Activated naive CD4-positive, alpha-beta T cell treated with anti-CD3 and anti-CD28 coated beads, Interleukin-2, amount 50 U/mL, for 72 hours (primary cell): ENCODE measurements at places on chromosomes 13 and 19.

GRCh38 chr13:77138813-77139212 lies 111.9 kb upstream of the FBXL3 start:
- no peak for DNase-seq

DNA sequence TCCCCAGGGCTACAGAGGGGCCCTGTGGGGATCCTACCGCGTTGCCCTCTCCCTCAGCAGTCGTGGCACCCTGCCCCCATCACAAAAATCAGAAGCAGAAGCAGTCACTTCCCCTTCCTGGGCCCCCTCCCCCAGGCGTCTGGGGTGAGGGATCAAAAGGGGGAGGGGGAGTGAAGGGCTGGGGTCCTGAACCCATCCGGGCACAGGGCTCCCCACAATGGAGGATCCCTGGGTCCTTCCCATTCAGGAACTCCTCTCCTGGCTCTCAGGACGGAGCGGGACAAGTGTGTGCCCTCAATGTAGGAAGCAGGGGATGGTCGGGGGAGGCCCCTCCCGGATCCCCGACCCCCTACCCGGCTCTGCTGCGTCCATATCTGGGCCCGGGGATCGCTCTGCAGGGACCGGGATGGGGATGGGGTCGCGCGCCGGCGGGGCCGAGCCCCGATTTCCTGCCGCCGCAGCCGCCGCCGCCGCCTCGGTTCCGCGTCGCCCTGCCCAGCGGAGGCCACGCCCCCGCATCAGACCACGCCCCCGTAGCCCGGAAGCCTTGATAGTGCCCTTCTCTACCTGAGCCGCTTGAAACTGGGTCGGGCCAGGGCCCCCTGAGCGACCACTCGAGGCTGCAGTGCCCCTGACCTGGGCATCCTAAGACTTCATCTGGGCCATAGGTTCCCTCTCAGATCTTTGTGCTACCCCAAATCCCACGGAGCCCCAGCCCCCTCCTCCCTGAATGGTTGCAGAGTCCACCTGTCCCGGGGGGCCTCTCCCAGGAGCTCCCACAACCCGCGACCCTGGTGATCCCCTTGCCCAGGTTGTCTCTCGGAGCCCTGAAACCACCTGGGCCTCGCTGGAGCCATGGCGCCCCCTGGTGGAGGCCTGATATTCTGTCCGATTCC lies at the start of gene GMIP:
Gene GMIP, minus strand, starts transcription at position 500 of the 896 bp plus-strand sequence. Its CDS starts 128 bp downstream, at position 372.
- DNase-seq = peak; percentile 91

DNA sequence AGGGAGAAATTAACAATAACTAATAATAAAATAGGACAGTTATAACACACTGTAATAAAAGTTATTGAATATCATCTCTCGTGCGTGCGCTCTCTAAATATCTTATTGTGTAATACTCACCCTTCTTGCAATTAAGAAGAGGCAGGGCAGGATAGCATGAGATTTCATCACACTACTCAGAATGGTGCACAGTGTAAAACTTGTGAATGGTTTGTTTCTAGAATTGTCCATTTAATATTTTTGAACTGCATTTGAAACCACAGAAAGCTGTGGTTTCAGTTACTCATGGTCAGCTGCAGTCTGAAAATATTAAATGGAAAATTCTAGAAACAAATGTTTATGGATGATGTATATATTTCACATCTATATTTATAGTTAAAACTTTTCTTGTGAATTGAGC lies 161.1 kb downstream of the DCT start:
- no peak for DNase-seq

DNA sequence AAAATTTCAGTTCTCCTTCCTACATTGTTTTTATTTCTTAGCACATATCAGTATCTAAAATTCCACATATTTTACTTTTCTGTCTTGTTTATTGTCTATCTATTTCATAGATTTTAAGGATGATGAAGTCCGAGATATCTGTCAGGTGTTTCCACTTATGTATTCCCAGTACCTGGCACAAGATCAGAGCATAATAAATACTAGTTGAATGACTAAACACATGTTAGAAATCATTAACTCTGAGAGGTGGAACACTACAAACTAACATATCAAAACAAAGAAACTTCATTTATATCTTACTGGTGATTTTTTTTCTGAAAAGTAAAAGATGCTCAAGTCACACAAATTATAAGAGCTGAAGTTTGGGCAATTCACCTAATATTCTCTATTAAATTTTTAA lies 1208.3 kb downstream of the PCDH9 start:
- DNase-seq = no peak

- DNase-seq = no peak
Measured at GRCh38 chr13:69306766-69307165, 800.9 kb upstream of the ATXN8OS start.

DNA sequence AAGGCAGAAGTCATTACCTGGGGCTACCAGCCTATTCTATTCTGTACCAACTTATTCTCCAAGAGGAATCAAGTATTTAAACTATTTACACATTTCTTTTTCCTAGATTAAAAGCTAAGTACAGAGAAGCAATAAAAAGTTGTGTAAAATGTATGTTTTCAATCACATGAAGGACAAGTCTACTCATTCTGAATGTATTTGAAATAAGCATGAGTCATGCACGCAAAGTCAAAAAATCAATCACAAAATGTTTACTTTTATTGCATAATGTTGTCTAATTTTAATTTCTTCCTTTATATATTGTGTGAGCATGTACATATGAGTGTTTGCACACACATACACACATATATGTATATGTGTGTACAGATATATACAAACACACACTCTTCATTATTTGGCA lies 136.7 kb downstream of the DACH1 start:
- no peak for DNase-seq

DNA sequence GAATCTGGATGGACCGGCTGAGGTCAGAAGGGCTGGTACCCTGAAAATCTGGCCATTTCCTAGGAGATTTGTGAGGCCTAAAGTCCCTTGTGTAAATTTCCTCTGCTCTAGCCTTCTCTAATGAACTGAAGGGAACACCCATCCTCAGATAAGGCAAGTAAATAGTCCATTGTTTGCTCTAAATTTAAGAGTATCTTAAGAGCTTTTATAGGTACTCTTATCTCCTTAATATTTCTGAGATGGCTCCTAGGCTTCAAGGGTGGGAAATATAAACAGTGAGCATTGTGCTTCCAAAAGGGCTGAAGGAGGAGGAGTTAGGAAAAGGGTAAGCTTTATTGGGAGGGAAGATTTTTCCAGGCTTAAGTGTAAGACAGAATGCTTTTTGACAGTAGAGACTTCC lies 148.7 kb upstream of the EDNRB start:
- no peak for DNase-seq

- no peak for DNase-seq
Measured at GRCh38 chr13:28282451-28282850, 144.1 kb downstream of the PAN3 start.

GRCh38 chr19:11534948-11535347 lies 3.7 kb upstream of the CNN1 start:
- no peak for DNase-seq

DNA sequence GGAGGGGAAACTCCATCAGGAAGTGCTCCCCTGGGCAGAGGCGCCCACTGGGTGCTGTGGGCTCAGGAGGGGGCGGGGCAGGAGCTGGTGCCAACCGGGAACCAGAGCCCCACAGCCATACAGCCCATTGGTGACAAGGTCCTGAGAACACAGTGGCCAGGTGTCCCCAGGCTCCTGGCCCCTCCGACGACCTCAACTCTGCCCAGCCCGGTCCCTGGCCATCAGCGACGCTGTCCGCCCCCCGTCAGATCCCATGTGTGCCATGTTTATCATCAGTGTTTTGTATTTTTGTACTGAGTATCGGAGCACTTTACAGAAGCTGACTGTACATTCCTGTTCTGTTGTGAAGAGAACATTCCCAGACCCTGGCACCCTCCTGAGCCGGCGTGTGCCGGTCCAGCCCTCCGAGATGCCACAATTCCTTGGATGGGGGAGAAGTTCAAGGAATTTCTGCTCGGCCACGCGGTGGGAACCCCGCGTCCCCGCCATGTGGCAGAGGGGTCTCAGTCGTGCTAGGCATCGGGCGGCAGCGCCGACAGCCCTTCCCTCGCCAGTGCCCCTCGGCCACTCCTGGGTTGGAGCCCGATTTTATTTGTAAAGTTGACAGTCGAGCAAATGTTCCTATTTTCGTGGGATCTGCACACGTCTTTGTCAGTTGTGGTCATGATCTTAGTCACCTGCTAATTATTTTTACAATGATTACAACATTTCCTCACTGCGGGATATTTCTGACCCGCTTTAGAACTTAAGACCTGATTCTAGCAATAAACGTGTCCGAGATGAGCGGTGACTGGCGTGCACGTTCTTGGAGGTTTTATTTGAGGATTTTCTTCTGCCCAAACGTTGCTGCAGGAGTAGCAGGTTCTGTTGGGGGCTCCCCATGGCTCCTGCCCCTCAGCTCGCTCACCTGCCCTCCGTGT lies 16.9 kb downstream of the PEX11G start:
- DNase-seq = no peak

DNA sequence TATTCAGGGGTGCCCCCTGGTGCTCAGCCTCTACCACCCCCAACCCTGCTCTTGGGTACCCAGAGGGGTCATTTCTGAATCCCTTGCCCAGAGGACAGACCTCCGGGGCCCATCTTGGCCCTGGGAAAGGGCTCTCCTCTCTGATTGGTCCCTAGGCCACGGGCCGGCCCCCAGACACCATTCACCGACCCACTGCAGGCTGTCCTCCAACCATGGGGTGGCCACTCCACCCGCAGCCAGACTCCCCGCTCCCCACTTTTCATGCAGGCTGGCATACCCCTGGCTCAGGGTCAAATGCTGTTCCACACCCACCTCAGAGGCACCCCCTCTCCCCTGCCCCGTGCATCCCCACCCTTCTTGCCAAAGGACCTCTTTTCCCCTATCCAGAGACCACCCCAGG lies 14.8 kb downstream of the SMIM24 start:
- DNase-seq = no peak

GRCh38 chr13:80040196-80040980 lies 300.5 kb downstream of the SPRY2 start:
- DNase-seq = no peak

- DNase-seq = no peak
Measured at GRCh38 chr13:60398379-60398891, 1.4 kb downstream of the TDRD3 start.

- no peak for DNase-seq
Measured at GRCh38 chr13:99040536-99041131, 62.8 kb upstream of the DOCK9 start.

DNA sequence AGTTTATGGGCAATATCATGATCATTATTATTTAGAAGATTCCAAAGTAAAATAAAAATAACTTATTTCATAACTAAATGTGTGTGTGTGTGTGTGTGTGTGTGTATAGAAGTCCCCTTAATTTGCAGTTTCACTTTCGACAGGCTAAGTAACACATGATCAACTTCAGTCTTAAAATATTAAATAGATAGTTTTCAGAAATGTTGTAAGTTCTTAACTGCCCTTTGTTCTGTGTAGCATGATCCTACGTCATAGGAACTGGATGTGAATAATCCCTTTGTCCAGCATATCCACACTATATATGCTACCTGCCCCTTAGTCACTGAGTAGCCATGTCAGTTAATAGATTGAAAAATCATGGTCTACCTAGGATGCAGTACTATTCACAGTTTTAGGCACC lies 1863.5 kb upstream of the PCDH20 start:
- DNase-seq = no peak

DNA sequence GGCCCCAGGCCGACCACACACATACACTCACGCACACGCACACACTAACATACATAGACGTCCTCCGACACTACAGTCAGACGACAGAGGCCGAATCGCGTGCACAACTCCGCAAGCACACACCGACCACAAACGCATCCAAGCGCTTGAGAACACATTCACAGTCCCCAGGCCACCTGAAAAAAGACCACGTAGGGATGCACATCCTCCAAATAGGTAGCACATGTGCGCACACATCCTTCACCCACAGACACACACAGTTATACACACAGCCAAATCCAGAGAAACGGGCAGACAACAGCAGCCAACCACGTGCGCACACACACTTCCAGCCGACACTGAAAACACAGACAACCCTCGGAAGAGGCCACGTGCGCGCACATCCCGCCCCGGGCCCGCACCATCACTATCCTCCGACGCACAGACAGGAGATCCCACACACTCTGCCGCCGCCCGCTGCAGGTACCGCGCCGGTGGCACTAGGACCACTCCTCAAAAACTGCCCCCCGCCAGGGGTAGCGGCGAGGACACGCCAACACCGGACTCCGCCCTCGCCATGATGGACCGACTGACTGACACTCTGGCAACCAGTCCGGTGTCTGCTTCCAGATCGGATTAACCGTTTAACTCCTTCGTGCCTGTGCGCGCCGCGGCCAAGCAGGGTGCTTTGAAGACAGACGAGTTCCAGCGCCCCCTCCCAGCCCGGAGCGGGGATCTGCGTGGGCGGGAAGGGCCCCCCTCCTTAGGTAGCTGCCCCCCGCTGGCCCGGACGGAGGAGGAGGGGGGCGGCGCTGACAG lies 493 bp upstream of the PDE4A start:
- peak; percentile 54 for DNase-seq

DNA sequence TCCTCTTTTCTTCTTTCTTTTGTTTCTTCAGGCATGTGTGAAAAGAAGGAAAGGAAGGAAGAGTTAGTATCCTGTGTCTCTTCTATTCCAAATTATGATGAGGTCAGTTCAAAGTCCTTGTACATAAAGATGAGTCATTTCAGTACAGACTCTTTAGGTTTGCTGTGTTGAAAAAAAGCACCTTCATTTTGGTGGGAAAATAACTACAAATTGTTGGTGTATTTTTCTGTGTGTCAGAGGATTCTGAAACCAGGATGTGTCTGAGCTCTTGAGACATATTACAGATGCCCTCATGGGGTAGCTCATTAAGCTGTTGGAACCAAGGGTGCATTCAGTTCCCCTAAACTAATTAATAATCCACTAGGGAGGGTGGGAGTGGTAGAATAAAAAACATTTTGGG lies 5.8 kb upstream of the HSPH1 start:
- DNase-seq = no peak

GRCh38 chr19:55086730-55087541 lies 11.3 kb downstream of the EPS8L1 start:
- no peak for DNase-seq

DNA sequence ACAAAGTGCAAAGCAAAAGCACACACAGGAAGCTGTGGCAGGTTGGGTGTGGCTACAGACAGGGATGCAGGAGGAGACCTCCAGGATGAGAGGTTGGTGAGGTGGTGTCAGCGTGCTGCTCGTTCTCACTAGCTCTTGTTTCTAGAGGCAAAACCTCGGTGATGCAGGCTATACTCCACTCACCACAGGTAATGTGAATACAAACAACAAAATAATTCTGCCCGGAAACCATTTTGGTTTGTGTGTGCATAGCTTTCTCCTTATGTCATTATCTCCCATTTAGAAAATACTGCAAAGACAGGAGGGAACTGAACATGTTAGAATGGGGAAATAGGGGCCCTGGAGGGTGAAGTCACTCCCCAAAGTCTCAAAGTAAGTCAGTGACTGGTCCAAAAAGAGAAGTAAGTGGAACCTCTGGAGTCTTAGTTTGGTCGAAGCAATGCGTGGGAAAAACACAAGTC lies 9.4 kb downstream of the LCP1 start:
- DNase-seq = no peak
